ENCODE measurements at places on chromosomes 3 and 15.

DNA sequence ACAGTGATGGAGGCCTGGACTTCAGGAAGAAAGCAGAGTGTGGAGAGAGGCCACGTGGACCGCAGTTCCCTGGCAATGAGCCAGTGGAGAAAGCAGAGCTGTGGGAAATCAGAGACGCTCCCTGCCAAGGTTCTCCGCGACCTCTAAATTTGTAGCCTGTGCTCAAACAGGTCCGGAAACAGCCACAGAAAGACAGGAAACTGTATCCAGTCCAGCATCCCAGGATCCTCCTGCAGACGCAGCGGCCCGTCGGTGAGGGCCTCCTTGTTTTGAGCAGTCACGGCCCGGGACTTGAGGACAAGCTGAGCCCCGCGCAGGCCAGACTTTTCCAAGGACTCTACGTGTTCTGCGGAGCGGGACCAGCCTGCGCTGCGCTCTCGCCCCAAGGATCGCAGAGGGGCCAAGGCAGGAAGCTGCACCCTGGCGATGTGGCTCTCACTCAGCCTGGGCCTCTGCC lies 22.3 kb downstream of the RPSA start:
- no peak for DNase-seq

GRCh38 chr3:38039101-38039898 lies at the start of gene DLEC1:
TSS of gene DLEC1 (plus strand) at chr3:38039208. CDS start at chr3:38039226, 18 bp downstream.
- no peak for DNase-seq

- no peak for DNase-seq
These were observed 1077.4 kb downstream of the EPHA3 start for GRCh38 chr3:90184861-90185260.

DNA sequence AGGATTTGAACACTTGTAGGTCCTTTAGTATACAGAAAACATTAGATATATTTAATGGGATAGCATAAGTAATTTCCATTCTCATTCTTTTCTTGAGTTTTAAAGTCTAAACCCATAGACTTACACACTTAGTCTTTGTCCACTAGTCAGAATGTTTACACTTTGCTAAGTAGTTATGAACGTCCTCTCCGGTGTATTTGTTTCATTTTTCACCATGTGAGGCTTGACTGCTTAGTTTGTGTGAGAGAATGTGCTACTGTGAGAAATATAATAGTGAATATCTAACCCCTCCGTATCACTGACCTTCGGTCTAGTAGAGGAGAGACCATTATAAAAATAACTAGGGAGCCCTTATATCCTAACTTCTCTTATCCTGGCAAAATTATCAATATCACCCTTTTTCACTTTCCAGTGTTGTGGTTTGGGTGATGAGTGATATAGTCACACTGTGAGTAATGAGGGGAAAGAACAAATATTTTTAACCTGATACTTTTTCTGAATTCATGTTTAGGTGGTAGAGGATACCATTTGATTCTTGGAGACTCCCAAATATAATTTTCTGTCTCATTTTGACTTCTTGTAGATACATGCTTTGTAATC lies 122.4 kb downstream of the UBE2E2 start:
- DNase-seq: no peak

DNA sequence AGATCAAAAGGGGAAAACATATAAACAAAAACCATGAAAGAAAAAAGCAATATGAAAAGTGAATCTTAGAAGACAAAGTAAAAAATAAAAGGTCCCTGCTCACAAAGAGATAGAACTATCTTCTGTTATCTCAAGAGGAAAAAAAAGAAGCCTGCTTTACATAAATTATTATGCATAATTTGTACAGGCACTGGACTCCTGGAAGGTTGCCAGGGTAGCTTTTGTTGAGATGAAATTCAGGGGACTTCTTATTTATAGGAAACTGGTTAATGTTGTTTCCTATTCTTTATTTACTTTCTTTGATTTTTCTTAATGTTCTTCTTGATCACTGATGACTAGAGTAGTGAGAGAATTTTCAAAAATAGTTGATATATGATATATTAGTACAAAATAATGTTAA lies 66.9 kb downstream of the PPM1L start:
- DNase-seq: no peak

- no peak for DNase-seq
These were observed 115.4 kb downstream of the OXNAD1 start for GRCh38 chr3:16380421-16380820.

DNA sequence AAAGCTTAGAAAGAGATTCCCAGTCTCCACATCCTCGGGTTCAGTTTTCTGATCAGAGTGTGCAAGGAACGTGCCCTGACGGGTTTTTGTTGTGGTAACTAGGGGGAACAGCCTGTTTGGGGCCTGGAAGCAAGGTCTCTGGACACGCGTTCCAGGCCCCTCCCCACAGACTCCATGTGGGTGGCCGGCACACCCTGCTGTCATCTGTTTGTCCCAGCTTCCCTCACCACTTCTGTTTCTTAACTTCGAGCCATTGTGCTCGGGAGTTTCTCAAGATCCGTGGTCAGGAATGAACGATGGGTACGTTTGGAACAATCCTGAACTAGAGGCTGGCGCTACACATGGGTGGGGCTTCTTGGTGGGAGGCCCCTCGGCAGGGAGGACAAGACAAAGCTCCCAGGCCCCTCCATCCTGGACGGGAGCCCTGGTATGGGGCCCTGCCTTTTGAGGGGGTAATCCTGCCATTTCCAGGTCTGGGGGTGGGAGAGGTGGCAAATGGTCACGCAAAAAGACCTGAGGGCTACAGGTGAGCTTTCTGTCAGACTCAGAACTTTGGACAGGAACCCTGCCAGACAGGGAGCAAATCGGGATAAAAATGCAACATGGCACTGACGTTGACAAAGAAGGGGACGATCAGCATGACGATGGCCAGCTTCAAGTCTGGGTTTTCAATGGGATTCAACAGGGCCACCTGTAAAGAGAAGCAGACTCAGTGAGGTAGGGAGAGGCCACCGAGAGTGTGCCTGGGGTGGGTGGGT lies 8.5 kb upstream of the MUSTN1 start:
- no peak for DNase-seq

DNA sequence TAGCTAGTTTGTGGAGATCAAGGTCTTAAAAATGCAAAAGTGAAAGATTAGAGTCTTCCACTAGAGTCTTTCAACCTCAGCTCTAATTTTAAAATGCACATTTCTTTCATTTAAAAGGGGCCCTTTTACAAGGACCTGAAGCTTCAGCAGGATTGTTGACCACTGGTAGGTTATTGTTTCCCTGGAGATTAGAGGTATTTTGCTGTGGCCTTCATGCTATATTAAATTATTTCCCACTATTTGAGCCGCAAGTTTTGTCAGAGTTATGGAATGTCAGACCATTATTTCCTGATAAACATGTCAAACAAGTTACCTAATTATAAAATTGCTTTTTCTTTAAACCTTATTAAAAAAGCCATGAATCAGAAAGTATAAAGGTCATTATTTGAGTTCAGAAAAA lies 103.1 kb upstream of the CCNL1 start:
- DNase-seq: no peak

GRCh38 chr3:35224565-35225295 lies 414.6 kb upstream of the ARPP21 start:
- no peak for DNase-seq

DNA sequence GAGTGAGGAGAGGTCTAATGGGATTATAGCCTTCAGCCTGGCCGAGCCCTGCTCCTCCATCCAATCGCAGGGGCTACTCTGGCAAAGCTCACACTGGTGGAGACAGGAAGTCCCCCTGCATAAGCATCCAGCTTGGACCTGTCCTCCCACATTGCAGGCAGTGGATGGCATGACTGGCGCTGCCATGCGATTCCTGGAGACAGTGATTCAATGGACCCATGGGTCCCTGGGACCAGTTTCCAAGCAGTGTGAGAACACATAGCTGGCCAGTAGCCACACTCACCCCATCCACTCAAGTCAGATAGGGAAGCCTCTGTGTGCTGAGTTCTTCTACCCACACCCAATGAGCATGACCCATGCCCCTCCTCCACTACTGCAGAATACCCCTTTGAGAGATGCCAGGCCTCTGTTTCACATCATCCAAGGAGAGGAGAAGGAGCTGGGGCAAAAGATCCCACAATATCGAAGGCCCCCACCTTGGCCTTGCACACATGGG lies 18.1 kb upstream of the POC1A start:
- DNase-seq: no peak

DNA sequence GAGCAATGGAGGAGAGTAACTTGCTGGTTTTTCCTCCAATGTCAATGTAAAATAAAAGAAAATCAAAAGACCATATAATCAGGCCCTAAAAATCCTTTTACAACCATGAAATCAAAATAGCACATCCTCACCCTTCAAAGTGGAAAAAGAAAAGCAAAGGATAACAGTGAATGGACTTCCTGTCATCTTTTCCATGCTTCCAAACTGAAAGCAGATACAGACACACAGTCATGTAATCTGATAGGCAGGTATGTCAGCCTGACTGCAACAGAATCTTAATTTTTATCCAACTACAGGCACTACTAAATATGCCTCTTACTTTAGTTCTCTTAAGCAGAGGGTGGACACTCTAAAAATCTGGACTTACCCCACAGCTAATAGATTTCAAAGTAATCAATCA lies 27.8 kb upstream of the IGDCC4 start:
- no peak for DNase-seq

- DNase-seq: no peak
These were observed 120.5 kb downstream of the GREM1 start for GRCh38 chr15:32838338-32838737.

DNA sequence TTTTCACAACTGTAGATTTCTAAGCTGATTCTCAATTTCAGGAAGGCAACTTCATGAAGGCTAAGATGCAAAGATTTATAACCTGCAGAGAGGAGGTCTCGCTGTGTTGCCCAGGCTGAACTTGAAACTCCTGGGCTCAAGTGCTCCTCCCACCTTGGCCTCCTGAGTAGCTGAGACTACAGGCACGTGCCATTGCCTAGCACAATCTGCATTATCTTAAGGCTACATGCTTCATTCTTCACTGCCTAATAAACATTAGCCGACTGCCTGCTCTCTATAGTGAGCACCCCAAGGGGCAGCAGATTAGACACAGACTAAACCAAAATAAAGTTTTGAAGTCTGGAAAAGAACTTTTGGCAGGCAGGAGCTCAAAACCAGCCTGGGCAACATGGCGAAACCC lies 17.1 kb downstream of the CPEB1 start:
- DNase-seq: no peak

DNA sequence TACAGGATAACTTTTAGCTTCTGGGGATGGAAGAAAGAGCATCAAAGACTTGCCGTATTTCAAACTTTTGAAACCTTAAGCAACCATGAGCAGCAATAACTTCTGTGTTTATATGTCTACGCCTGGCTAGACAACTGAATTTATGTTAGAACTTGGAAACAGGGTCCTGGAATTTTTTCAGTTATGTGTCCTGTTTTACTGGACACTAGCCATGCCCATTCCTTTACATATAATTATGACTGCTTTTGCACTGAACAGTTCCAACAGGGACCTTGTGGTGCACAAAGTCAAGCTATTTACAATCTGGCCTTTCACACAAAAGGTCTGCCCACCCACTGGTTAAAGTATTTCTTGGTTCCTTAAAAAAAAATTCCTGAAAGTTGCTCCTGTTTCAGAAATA lies 37.1 kb downstream of the TJP1 start:
- DNase-seq: no peak

DNA sequence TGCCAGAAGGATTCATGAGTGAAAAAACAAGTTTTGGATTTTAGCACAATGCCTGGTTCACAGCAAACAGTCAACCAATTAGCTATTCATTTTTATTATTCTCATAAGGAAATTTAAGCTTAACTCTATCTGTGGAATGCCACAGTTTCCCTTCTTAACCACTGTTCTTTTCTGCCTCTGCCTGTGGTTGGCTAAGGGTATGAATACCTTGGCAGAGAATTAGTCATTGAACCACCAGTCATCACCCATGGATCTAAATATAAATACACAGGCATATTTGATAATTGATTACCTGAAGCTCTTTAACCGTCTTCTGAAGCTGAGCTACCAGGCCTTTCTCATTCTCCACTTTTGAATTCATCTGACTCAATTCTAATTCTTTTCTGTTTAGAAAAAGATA lies 79.9 kb downstream of the MYH15 start:
- DNase-seq: no peak

DNA sequence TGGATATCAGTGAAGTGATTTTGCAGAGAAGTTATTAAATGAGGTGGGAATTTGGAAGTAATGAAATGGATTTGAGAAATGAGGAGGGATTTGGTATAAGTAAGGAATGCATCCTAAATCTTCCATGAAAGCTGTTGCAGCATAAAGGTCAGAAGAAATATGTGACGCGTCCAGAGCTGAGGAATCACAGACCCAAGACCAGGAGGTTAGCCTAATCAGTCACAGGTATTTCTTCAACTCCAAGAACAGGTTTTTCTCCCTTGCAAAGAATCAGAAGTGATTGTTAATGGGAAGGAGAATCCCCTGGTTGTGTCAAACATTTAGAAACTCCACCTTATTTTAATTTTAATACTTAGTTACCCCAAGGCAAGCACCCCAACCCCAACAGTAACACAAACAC lies 253.2 kb downstream of the MEX3B start:
- no peak for DNase-seq

- DNase-seq: no peak
These were observed 58.0 kb downstream of the GPR160 start for GRCh38 chr3:170095771-170096170.

Measured in HepG2 (cell line).